GM04503 (cell line): ENCODE measurements at places on chromosomes 5 and 9.

GRCh38 chr5:135221696-135222095, 177.3 kb downstream of the MACROH2A1 start:
- no peak for DNase-seq

GRCh38 chr5:172509405-172509781, 55.1 kb upstream of the SH3PXD2B start:
- no peak for DNase-seq

- no peak for DNase-seq
Observed at GRCh38 chr5:167582283-167582682, 709.2 kb upstream of the WWC1 start.

GRCh38 chr5:6837519-6838110, 124.4 kb downstream of the TENT4A start:
- DNase-seq: no peak

DNA sequence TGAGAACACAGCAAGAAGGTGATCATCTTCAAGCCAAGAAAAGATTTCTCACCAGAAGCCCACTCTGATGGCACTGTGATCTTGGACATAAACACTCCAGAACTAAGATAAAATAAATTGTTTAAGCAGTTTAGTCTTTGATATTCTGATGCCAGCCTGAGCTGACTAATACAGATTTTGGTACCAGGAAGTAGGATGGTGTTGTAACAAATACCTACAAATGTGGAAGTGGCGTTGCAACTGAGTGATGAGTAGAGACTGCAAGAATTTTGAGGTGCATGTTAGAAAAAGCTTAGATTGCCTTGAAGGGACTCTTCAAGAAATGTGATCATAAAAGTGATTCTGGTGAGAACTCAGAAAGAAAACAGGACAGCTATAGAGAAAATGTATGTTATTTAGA, 592.4 kb upstream of the DAB2 start:
- no peak for DNase-seq

DNA sequence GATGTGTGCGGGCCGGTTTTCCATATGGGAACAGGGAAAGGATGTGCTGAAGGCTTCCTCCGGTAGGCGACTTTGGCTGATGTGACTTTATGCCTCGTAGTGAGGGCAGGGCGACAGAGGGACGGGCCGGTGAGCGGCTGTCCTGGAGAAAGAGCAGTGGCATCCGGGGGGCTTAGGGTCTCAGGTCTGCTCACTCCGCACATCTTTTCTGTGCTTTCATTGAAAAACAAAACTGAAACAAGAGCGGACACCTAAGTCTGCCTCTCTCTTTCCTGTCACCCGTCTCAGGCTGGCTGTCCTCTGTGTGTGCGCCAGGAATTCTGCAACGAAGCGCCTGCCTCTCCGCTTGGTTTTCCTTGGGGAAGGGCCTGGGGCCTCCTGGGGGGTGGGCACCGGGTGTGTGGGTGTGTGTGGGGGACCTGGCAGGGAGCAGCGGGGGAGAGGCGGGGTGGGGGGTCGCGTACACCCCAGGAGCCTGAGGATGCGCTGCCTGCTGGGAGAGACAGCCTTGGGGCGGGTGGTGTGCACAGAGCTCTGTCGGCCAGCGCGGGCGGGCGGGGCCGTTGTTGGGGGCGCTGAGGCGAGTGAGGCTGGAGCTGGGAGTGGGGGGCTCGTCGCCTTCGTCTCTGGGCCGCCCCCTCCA, 580 bp upstream of the PRRX2 start:
- DNase-seq: no peak

DNA sequence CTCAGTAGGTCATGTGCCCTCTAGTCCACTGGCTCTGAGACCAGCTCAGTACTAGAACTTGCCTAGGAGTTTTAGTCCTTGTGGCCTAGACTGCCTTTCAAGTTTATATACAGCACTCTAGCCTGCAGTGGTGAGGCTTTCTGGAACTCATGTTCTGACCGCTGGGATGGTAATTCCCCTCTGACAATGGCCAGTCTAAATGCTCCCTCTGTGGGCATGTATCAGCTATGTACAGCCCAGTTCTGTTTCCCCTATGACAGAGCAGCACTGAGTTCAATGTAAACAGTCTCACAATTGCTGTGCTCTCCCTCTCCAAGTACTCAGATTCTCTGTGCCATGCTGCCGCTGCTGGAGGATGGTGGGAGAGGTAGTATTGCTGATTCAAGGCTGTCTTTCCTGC, 68.6 kb upstream of the SLC27A6 start:
- no peak for DNase-seq

GRCh38 chr9:137244486-137245449, 3.7 kb downstream of the TUBB4B start:
- no peak for DNase-seq

GRCh38 chr5:37860206-37860605, 20.4 kb upstream of the GDNF start:
- no peak for DNase-seq

DNA sequence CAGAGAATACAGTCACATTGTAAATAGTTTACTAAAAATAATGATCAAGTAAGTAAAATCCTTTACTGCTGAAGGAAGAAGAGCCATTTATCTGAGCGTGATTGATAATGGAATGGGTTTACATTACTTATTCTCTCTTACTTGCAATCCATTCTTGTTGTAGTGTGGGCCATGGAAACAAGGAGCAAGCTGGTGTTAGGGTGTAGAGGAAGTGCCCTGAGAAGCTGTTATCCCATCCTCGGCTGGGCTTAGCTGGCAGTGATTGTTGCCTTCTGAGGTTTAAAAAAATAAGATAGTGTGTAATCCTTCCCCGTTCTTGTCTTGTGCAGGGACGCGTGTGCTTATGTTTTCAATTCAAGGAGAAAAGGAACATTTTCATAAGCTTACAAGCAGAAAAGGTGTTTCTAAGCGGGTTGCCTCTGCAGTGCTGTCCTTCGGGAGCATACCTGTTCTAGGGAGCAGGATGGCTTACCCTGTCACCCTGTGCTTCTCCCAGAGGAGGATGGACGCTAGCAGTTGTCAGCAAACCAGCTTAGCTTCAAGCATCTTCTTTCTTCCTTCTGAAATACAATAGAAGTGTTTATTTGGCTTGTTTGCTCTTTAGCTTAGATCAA, 188.3 kb downstream of the ARHGEF28 start:
- DNase-seq: no peak

DNA sequence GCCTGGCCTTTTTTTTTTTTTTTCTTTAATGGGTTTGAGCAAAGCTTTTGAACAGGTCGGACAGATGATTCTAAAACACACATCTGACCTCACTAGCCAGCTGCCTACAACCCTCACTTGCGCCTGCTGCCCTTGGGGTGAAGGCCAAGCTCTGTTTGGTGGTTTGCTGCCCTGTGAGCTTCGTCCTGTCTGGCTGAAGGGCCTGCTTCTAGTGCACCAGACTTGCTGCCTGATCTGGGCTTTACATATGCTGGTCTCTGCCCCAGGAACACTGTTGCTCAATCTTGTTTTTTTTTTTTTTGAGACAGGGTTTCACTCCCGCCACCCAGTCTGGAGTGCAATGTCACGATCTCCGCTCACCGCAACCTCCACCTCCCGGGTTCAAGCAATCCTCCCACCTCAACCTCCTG, 16.4 kb upstream of the DOLPP1 start:
- DNase-seq: no peak

- no peak for DNase-seq
Observed at GRCh38 chr5:9954869-9955268, 294.8 kb downstream of the ATPSCKMT start.
